ENCODE measurements at places on chromosomes 4 and X.

- DNase-seq: no peak
Measured at GRCh38 chrX:43718081-43718480, 62.0 kb downstream of the MAOA start.

- DNase-seq: no peak
Measured at GRCh38 chr4:16931339-16932305, 33.2 kb upstream of the LDB2 start.

GRCh38 chr4:8285976-8286718 lies 16.6 kb downstream of the HTRA3 start:
- no peak for DNase-seq

- DNase-seq: no peak
Measured at GRCh38 chrX:136097871-136098805, 49.2 kb upstream of the FHL1 start.

DNA sequence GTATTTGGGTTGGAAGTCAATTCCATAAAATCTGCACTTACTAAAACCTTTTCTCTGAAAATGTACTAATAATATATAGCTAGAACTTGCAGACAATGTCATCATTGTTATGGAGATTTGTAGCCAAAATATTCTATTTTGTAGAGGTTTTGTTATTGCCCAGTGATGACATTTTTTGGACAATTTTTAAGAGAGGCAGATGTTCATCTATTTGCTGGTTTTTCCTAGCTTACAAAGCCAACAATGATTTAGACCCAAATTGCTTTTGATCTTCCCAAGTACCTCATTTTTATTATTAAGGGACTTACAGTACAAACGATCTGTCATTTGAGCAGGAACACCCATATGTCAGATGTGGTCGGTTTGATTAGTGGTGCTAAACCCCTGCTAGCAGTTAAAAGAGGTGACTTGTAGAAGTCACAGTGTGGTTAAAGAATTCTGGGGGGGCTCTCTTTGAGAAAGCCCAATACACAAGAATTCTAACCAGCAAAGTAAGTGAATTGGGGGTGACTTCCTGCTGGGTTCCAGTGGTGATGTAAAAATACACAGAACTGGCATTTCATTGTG lies 136.2 kb downstream of the KIT start:
- DNase-seq: no peak

DNA sequence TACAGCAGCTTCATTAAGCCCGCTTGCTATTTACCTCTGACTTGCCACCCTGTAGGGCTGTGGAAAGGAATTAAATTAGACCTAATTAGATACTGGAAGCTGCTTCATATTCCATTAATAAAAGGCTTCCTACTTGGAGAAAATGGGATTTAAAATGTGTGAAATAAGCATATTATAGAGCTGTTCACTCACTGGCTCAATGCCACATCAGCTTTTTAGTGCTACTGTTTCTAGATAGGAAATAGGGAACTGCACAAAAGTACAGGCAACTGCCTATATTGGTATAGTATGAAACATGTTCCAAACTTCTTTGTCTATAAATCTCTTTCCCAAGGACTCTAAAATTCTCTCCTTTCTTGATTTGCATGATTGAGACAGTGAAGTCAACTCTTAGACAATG lies 407.9 kb upstream of the AADAT start:
- DNase-seq: no peak

- DNase-seq: no peak
Measured at GRCh38 chr4:3858046-3858730, 92.0 kb downstream of the ADRA2C start.

- DNase-seq: no peak
Measured at GRCh38 chr4:71260544-71260943, 78.3 kb upstream of the SLC4A4 start.

DNA sequence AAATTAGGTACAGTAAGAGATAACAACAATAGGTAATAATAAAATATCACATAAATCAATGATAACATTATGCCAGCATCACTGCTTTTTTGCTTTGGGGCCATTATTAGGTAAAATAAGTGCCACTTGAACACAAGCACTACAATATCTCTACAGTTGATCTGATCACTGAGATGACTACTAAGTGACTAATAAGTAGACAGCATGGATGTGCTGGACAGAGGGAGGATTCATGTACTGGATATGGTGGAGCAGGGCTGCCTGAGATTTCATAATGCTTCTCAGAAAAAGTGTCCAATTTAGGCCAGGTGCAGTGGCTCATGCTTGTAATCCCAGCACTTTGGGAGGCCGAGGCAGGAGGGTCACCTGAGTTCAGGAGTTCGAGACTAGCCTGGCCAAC lies 137.8 kb upstream of the IL1RAPL2 start:
- no peak for DNase-seq

GRCh38 chr4:25098964-25099891 lies 61.0 kb downstream of the SEPSECS start:
- no peak for DNase-seq

- DNase-seq: no peak
Measured at GRCh38 chrX:153926552-153926857, 441 bp upstream of the ARHGAP4 start.

DNA sequence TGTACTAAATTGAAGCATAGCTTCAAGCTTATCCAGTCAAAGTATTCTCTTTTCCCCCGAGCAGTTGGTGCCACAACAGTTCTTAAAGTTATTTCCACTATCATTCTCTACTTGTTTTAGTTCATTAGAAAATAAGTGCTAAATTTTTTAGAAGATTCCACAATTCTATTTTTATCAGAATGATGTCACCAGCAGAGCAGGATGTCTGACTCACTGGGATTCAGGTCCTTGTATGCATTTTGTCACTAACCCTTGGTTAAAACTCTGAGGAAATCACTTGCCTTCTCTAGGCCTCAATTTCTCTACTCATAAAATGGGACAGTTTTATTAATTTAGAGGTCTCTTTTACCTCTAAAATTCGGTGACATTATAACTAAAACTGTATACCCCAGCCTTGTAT lies 3.4 kb downstream of the DDX53 start:
- no peak for DNase-seq

GRCh38 chrX:10620121-10620699 lies at the start of gene MID1:
TSS of gene MID1 (minus strand) at chrX:10620585. CDS start at chrX:10567547, 53,038 bp downstream.
- peak; percentile 33 for DNase-seq

DNA sequence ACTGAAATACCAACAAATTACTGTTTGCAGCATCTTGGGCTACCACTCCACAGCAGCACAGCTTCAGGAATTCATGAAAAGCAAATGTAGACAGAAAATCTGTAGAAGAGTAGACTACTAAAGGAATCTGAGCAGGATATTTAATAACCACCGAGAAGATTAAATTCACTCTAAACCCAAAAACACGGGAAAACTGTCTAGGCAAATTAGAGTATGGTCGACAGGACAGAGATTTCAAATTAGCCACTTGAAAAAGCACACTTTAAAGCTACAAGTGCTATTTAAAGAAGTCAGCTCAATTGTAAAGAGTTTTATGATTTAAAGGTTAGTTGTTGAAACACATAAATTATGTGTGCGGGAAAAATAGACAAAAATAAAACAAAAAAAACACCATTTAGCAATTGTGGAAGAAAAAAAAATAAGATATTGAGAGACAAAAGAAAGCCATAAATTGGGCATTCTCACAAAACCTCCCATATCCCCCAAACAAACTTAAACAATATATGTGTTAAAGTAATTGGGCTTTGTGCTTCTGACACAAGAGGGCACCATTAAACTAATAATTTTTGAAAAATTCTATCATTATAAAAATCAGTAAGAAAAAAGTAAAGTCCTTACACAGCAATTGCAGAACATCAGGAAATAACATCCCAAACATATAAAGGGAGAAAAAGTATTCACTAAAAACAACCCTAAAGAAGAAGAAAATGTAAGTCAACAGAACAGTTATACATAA lies 880.8 kb downstream of the TECRL start:
- no peak for DNase-seq

GRCh38 chr4:128661479-128661878 lies 148.0 kb upstream of the JADE1 start:
- DNase-seq: no peak

GRCh38 chr4:79851625-79852304 lies 221.3 kb downstream of the ANTXR2 start:
- DNase-seq: no peak

DNA sequence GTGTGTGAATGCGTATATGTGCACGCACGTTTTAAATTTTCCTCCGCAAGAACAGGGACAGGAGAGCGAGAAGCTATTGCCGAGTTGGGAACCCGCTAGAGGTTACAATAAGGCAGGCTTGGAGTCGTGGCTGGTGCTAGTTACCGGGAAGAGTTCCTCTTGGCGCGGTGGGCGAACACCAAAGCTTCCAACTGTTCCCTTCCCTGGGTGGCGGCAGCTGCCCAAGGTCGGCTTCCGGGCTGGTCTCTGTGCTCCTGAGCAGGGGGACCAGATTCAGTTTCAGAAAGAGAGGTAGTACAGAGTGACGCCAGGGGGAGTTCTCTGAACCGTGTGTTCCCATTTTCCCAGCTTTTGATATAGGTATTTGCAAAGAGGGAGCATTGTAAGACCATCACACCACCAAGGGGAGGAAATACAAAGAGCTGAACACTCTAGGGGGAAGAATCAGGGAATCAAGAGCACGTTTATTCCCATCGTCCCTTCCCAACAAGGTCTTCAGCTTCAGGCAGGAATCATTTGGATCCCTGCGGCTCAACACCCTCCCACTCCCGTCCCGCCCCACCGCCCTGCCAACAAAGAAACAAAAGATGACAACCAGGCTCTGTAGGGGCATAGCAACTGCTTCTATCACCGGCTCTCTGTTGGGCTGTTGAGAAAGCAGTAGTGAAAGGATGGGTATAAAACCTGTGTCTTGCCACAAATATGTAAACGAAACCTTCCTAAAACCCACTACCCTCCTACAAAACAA lies 113.6 kb upstream of the TEX13C start:
- DNase-seq: peak; percentile 14

- DNase-seq: no peak
Measured at GRCh38 chr4:24888475-24889344, 24.1 kb downstream of the CCDC149 start.

DNA sequence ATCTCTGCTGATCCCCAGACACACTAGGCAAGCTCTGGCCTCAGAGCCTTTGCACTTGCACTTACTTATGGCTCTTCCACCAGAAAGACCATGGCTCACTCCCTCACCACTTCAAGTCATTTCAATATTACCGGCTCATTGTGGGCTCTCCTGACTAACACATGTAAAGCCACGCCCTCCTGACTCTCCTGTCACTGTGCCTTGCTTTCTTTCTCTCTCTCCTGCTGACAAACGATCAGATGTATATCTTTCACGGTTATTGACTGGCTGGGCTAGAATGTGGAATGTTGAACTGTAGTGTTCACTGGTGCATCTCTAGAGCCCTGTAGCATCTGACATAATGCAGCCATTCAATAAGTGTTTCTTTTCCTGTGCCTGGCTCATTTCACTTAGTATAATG lies 425.1 kb downstream of the RAB28 start:
- DNase-seq: no peak

GRCh38 chr4:186592966-186593586 lies 37.7 kb upstream of the MTNR1A start:
- DNase-seq: no peak

DNA sequence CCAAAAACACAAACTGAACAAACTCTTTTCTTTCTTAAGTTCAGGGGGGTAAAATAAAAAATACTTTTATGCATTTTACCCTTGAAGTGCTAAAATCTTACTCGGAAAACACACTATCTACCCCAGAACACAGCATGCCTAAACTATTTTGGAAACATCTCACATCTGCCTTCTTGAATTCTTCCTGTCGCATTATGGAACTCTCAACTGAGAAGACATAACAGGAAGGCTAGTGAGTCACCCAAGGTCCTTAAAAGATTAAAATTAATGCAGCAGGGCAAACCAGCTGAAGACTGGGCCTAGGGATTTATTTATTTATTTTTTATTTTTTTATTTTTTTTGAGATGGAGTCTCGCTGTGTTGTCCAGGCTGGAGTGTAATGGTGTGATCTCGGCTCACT lies 208.2 kb downstream of the APBB2 start:
- no peak for DNase-seq

DNA sequence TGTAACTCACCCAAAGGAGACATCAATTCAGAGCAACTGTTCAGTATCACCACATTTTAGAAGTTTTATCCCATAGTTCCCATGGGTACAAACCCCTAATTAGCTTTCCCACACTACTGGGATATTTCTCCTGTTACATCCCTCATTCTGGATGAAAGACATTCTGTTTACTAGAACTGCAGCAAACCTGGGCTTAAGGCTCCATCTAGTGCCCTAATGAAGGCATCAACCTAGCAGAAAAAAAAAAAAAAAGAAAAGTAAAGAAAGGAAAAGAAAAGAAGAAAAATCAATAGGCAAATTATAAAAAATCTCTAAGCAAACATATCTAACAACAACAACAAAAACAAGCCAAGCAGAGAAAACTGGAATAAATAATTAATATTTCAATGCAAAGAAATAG lies 133.7 kb upstream of the CPXCR1 start:
- DNase-seq: no peak

- peak; percentile 76 for DNase-seq
Measured at GRCh38 chr4:121696581-121697461, at the start of gene ANXA5. TSS of gene ANXA5 (minus strand) at chr4:121696980. CDS start at chr4:121696589, 391 bp downstream.

DNA sequence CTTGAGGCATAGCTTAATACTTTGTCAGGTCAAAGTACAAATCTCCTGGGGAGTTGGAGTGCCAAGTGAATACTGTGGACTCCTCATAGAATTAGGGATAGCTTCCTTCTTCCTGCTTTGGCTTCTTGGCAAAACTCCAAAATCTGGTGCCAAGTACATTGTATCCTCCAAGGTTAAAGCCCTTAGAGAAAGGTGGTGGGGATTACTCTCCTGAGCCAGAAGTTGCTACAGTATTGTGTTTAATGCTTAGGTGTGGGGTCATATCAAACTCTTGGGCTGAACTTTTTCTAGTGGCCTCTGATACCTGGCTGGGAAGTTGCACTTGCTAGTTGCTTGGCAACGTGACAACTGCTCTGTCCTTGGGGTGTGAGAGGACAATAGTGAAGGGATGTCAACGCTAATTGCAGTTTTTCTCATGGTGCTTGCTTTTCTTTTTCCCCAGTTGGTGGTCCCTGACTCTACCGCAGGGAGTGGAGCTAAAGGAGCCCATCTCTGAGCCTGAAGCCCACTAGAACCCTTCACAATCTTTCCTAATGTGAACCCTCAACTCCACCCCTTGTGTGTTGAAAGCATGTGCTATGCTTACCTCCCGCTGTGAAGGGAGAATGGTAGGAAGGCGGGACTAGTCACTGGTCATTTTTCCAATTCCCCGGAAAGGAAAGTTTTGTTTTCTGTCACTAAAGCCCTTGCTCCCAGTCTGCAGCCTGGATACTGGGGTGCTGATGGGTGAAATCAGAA lies 35.5 kb downstream of the DLG3 start:
- DNase-seq: no peak

DNA sequence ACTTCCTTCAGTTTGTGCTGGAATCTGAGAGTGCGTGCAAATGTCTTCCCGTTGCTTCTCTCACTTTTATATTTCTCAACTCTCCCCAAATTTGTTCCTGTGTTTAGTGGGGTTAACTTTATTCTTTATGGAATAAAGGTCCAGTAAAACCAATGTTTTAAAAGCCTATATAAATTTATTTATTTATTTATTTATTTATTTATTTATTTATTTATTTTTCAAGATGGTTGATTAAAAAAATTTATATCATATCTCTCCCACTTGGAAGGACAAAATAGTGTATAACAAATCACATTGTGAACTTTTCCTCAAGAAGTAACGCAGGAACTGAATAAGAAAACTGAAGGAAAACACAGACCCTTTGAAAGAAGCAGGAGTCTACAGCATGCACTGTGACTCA lies 95.3 kb upstream of the ITM2A start:
- no peak for DNase-seq

- DNase-seq: no peak
Measured at GRCh38 chr4:9904976-9905587, 116.2 kb downstream of the SLC2A9 start.

GRCh38 chr4:76585897-76586360 lies 150.9 kb downstream of the SHROOM3 start:
- DNase-seq: peak; percentile 56
